MV-4-11 (cell line): ENCODE measurements at places on chromosomes 2 and 18.

DNA sequence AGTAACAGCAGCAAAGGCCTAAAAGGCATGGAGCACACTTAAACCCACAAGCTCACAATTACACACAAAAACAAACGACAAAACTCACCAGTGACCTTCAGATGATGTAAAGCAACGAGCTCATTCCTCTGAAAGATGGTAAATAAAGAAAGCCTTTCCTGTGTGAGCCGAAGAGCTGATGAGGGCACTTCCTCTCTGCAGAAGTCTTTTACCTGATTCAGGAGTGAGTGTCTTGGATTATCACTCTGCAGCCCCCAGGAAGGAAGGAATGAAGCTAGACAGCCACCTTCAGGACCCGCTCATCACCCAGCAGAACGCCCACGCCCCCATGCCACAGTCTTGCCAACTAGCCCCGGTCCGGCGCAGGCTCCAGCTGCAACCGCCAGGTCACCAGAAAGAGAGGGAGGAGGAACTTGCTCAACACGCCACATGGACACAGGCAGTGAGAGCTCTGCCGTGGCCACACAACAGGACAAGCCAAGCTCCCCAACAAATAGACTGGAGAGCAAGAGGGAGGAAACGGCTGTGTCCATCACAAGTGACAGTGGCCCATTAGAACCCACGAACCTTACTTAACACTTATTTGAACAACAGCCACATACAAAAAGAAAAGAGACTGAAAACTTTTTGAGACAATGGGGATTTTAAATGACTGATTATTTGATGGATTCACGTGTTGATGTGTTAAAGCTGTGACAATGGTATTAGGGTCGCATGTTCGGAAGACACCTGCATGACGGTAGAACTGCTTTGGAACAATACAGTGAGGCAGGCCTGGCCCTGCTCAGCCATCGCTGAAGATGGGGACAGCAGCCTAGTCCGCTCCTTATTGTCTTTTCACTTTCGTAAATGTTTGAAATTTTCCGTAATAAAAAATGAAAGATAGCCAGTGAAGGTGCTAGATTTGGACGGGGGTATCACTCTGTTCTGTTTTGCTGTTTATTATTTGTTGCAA, 127.3 kb downstream of the HDAC4 start:
- peak; percentile 57 for DNase-seq

DNA sequence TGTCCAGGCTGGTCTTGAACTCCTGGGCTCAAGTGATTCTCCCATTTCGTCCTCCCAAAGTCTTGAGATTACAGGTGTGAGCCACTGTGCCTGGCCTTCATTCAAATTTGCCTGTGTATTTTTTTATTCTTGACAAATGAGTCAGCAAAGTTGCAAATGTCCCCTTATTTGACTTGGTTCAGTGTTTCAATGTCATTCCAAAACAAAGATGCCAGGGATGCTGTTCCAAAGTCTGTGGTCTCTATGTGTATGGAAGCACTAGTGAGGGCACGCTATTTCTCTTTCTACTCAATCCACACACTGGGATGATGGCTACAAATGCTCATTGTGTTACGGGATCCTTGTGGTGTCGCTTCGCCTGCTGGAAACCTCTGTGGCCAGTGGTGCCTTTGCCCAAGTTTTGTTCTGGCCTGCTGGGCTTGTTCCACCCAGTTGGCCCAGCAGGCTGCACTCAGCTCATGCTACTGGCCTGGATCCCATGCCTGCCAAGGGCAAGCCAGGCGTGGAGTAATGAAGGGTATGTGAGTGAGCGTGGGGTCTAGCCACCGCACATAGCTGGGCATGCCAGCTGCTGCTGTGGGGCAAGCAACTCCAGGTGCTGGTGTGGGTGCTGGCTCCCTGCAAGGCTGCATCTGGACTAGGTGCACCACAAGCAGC, 35.6 kb downstream of the FBXO48 start:
- DNase-seq: no peak

DNA sequence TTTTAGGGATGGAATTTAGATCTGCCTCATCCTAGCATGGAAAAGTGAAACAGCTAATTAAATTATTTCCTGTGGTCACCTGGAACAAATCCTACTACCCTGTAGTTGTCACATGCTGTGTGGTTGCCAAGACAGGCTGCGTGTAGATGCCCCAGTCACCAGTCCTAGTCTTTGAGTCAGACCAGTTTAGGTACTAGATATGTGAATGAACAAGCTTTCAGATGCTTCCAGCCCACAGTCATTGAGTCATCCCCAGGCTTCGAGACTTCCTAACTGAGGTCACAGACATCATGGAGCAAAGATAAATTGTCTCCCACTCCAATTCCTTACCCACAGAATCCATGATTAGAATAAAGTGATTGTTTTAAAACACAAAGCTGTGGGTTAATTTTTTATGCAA, 35.8 kb upstream of the GRB14 start:
- no peak for DNase-seq

- no peak for DNase-seq
Measured at GRCh38 chr2:174024524-174025270, 59.5 kb upstream of the SP3 start.

DNA sequence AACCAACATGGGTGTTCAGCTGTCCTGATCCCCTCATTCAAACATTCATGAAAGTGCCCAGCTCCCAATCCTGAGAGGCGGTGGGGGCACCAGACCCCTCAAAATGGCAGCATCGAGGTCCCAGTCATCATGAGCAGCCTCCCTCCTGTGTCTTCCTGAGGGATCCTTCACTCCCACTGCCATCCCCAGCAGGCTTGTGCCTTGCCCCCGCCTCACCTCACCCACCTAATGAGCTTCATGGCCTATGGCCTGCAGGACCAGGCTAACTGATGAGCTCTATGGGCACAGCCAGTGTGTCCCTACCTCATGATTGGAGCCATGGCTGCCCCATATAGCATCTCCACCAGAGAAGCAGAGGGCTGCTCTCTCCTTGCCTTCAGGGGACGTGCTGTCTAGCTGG, 47.3 kb upstream of the SLC14A2 start:
- DNase-seq: no peak

DNA sequence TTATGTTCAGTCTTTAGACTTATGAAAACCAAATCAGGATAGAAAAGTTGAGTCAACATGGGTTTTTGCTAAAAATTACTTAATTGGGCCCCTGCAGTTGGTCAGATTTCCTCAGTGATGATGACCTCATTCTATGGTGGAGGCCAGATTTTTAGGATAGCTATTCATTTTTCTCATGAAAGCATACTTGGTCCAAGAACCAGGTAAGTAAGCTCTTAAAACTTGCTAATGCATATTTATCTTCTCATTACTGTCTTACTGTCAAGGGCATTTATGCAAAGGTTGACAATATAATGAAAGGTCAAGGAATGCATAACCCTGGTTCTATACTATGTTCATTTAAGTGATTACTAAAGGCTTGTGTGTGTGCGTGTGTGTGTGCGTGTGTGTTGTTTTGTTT, 650.6 kb downstream of the SATB2 start:
- DNase-seq: no peak

DNA sequence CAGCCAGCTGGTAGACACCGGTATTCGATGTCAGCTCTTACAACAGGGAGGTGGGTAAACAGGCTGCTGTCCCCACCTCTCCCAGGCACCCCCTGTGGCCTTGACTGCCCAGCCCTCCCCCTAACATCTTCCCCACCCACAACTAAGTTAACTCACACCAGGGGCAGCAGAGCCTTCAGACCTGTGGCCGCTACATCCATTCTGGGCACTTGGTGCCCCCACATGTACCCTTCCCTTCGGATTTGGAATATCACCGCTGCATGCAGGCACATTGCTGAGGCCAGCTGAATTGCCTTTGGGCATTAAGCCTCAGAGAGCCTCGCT, 130.3 kb downstream of the MYCN start:
- no peak for DNase-seq
